ENCODE measurements at places on chromosomes 16 and 17.

DNA sequence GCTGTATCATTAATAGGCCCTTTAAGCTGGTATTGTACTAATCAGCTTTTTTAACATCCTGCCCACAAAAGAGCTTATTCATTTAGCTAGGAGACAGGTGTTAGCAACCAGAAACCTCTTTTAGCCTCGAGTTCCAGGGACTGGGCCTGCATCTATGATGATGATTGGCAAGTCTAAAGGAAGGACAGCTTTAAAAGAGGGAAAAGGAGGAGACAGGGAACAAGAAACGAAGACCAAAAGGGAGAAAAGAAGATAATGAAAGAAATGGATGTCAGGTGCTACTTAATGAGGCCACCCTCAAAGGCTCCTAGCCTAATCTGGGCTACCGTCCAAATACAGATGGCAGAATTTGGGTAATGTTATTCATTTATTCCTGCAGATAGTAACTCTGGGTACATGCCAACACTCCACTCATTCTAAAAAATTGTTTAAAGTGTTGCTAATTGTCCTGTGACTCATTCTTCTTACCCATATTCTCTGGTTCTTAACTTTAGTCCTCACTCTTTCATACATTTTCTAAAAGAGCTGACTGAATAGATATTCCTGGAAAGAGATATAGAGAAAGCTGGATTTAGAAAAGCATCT is 18.7 kb upstream of the RFFL start:
- DNase-seq: no peak

- peak; percentile 81 for DNase-seq
Observed at GRCh38 chr16:89115216-89115861, 21.7 kb downstream of the ACSF3 start.

- DNase-seq: no peak
Observed at GRCh38 chr17:77944390-77945222, 13.9 kb upstream of the TNRC6C start.

DNA sequence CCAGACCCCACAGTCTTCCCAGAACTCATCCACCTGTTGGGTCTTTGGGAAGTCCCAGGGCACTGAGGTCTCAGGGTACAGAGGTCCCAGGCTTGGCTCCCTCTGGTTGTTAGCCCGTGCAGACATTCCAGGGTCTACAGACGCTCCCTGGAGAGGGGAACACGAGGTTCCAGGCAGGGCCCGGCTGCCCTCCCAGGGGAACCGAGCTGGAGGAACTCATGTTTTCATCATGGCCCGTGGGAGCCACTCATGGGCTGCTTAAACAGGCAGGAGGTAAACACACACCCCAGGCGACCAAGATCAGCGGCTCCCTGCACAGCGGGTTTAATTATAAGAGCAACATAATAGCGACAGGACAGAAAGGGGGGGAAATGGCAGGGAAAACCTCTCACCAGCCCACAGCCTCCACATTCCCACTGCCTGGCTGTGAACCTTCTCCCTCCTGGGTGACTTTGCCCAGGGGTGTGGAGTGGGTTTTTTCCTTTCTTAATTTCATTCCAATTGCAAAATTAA is 36.5 kb downstream of the TRARG1 start:
- no peak for DNase-seq

DNA sequence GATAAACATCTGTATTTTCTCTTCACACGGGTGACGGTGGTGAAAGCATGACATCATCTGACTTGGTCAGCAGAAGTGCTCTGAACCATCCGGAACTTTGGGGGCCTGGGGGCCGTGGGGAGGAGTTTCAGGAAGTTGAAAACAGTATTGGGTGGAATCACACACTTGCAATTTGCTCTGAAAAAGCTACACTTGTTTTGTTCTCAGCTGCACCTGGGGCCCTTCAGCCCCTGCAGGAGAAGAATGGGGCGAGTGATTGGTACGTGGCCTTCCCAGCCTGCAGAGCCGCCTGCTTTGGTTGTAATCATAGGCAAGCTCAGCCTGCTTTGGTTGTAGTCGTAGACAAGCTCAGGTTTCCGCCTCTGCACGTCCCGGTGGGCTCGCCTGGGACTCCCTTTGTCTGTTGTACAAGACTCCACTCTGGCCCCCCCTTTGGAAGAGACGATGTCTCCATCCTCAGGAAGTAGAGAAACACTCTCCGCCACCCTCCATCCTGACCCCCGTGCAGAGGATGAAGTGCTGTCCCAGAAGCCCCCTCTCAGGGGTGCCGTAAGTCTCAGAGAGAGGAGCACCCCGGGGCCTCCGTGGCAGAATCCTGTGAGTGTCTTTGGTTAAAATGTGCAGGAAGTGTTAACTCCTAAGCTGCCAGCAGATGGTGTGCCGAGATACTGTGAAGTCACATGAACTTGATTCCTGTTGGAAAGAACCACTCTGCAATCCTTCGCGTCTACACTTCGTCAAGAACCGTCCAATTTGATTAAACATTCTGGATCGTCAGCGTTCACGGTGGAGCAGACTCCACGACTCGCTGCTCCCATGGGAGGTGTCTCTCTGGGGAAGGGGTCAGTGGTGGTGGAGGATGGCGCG is 5.4 kb downstream of the BANP start:
- peak; percentile 60 for DNase-seq

All from activated T-helper 1 cell treated with anti-CD3 and anti-CD28 coated beads, Interleukin-2, amount 50 U/mL, for 16 hours (primary cell).